ENCODE measurements at places on chromosomes 1 and 21.

DNA sequence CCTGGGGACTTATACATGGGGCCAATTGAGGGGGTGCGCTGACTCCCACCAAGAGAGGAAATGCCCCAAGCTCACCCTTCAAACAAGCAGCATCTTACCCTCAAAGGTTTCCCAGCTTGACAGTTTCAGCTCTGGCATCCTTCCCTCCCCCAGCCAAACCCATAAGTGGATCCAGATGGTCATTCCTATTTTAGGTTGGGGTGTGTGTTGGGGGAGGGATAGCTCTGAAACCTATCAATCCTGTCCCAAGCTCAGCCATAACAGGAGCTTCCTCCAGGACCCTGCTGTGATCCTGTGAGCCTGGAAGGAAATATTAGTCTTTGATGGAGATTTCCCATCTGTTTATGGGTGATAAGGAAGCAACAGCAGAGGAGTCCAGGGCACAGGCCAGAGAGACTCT is 3.4 kb upstream of the TMEM222 start:
- DNase-seq = no peak

DNA sequence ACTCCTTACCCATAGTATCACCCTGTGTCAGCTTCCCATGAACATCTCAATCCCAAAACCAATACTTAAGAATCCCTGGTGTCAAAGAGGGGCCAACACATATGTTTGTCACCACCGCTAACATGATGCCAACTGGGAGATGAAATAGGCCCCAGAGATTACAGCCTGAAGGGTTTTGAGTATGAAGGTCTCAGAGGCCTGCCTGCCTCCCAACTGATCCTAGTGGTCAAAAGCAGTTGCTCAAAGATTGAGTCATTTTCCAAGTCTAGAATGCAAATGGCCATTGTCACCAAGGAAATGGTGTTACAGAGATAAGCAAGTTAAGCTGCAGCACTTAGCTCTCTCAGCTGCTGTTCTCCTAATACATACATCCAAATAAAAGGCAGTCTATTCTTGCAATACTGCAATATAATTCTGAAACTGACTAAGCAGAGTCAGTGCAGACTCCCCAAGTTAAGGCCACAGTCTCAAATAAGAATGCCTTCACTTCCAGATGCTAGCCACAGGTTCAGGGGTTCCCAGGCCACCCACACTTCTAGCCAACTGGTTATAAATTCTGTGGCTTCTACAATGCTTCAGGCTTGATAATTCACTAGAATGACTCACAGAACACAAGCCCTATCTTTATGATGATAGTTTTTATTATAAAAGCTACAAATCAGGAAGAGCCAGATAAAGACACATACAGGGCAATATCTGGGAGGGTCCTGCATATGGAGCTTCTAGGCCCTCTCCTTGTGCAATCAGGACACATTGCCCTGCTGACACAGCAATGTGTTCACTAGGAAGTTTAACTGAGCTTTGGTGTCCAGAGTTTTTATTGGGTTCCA is 18.7 kb downstream of the DUSP10 start:
- no peak for DNase-seq

GRCh38 chr1:42974767-42975437 is 16.2 kb upstream of the SLC2A1 start:
- no peak for DNase-seq

DNA sequence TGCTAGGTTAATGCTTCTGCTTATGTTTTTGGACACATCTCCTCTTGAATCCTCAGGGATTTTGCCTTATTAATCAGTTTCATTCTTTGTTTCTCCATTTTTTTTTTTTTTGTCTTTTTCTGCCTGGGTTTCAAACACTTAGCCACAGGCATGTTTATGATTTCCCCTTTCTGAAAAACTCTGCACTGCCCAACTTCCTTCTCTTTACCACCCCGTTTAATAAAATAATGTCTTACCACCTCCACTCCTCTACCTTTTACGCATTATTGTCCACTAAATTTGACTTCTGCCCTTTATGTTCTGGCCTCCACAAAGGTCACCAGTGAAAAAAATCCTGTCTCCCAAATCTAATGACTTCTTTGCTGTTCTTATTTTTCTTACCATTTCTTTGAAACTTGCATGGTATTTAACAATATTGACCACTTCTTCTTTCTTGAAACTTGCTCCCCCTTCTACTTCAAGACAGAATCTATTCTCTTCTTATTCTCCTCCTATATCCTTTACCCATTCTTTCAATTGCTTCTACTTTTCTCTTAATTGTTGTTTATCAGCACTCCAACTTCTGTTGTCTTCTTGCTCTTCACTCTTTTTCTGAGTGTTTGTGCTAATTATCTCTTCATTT is 150.3 kb downstream of the TNFSF18 start:
- DNase-seq = no peak

DNA sequence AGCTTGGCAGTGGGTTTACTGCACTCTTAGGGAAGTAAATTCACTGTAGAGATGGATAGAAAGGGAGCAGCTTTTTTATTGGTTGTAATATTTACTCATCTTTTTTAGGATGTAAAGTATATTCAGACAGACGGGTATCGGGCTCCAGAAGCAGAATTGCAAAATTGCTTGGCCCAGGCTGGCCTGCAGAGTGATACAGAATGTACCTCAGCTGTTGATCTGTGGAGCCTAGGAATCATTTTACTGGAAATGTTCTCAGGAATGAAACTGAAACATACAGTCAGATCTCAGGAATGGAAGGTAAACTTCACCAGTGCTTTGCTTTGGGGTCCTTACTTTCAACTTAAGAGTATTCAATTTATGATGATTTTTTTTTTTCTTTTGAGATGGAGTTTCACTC is 3.2 kb downstream of the UHMK1 start:
- no peak for DNase-seq

GRCh38 chr1:210233216-210233494 is 559 bp downstream of the SERTAD4 start:
- DNase-seq = no peak

DNA sequence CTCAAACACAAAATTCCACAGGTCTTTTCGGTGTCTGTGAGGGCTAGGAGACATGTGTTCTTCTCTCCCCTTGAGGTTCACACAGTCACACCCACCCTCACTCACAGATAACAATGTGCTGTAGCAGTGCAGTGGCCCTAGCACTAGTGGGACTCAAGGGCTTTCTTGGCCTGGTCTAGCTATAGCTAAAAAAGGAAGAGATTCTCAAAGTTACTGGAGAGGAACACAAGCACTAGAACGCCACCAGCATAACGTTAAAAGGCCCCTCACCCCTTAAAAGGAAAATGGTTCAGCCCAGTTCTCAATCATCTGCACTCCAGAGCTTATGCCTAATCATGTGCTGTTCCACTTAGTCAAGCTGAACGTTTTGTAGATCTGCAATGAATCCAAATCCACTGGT is 39.5 kb downstream of the RGS8 start:
- DNase-seq = no peak
